ENCODE measurements at places on chromosomes 16 and 17.

DNA sequence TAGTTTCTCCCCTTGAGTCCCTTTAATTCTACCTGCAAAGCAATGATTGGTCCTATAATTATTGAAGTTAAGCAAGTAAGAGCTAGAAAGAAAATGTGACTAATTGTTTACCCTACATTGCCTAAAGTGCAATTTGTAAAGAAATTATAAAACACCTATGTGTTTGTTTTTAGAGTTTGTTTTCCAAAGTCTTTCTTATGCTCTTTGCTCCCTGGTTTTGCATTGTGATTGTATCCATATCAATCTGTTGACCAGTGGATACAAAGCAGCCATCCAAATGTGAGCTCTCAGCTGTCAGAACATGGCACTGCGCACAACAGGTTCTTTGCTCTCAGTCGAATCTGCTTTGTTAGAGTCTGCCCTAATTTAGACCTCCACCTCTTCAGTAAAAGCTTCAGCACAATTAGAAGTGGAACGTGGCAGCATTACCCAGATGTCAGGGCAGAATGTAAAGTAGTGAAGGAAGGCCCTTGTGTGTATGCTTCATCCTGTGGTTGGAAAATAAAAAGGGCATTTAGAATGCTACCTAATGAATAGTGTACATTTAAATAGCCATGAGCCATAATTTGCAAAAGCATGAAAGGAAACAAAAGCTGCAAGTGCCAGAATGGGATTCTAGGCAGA, 70.5 kb downstream of the AATF start:
- DNase-seq = no peak

GRCh38 chr17:75680431-75680830, 13.3 kb downstream of the SAP30BP start:
- no peak for DNase-seq

GRCh38 chr16:78116946-78117345, 17.5 kb downstream of the WWOX start:
- DNase-seq = no peak

GRCh38 chr16:29107299-29107698, 122.4 kb downstream of the LAT start:
- no peak for DNase-seq

DNA sequence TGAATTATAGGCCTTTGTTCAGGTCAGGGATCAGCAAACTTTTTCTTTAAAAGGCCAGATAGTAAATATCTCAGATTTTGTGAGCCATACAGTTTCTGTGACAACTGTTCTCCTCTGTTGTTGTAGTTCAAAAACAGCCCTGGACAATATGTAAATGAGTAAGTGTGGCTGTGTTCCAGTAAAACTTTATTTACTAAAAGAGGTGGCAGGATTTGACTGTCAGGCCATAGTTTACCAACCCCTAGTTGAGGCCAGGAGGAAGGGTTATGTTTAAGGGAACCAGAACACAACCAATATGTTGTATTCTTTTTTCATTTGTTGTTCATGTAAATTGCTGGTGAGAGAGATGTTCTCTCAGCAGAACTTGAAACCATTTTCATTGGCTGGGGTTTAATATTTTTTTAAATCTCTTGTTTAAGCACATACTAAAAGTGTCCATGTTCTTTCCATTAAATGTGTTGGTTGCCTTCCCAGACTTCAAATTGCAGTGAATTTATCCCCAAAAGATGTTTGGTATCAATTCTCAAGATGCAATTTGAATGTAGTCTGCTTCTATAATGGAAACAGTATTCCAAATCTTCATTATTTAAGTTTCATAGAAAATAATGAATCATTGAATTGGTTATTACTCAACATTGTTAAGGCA, 260.3 kb downstream of the FTO start:
- DNase-seq = no peak

DNA sequence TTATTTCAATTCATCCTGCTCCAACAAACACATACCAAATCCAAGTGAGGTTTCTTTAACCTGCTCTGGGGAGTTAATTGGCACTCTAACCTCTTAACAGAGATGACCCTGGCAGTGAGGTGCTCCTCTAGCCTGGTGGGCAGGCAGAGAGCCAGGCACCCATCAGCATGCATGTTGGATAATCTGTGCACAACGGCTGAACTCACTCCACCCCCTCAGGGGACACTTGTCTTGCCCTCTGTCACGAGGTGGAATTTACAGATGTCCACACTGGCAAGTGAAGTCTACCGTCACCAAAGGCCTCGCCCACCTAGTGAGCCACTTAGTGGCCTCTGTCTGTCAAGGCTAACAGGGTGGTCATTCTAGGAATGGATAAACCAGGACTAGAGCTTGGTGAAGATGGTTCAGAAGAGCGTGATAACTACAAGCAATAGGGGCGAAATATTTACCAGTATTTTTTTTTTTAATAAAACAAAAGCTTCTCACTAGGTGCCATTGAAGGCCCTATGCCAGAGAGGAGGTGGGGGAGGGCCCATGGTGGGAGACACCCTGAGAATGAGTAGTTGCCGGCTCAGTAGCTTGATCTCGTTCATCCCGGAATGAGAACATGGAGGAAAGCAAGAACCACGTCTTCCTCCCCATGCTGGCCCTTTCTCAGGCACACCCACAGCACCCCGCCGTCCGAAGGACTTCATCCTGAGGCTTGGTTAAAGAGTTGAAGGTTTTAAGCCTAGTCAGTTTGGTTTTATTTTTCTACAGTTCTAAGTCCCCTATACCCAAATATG, 25.2 kb downstream of the PLD6 start:
- DNase-seq = no peak

DNA sequence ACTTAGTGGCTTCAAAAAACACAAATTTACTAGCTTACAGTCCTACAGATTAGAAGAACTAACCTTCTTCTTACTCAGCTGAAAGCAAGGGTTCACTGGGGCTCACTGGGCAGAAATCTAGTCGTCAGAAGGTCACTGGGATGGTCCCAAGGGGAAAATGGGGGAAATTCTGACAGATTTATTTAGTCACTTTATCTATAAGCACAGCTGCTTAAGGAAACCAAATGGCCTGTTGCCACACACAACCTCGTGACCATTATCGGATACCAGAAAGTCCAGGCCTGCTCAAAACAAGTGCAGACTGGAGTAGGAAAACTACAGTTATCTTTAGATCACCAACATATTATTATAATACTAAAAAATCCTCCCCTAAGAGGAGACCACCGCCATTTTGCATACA, 374.6 kb upstream of the ASIC2 start:
- no peak for DNase-seq

DNA sequence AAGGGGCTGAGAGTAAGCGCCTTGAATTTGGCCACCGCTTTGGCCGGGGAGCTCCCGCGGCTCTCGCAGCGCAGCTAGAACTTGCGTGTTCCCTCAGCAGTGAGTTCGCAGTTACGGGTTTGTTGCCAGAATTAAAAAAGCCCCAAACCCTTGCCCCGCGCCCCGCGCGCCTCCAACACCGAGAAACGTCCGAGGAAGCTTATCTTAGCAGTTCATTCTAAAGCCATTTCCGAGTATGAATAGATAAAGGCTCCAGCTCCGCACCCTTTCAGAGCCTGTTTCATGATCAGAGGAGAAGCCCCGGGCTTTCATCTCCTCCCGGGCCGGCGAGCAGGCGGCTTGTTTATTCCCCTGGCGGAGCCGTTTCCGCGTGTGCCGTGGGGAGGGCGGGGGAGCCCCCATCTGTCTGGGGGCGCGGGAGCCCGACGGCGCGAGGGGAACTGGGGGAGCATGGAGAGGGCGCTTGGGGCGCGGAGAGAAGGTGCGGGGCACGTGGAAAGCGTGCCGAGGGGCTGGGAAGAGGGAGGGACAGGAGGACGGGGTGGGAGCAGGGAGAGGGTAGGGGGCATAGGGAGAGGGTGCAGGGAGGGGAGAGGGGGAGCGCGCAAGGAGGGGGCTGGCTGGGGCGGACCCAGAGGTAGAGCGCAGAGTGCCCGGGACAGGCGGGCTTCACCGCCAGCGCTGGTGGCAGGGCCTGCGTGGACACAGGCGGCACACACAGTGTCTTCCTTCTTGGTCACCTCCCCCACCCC, 9.9 kb downstream of the TBX4 start:
- DNase-seq = no peak

DNA sequence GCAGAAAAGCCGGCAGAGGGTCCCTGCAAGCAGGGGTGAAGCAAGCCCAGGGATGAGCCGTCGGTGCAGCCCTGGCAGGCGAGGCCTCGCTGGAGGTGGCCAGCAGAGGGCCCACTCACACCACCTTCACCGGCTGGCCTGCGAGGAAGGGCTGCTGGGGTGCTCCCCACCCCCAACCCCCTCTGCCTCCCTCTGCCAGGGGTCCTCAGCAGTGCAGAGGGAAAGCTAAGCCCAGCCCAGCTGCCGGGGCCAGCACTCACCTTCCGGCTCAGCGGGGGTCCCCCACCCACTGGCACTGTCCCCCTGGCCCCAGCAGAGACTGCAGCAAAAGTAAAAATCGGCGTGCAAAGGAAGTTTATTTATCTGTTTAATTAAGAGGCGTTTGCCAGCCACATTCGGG, 113.4 kb downstream of the ENGASE start:
- DNase-seq = no peak

DNA sequence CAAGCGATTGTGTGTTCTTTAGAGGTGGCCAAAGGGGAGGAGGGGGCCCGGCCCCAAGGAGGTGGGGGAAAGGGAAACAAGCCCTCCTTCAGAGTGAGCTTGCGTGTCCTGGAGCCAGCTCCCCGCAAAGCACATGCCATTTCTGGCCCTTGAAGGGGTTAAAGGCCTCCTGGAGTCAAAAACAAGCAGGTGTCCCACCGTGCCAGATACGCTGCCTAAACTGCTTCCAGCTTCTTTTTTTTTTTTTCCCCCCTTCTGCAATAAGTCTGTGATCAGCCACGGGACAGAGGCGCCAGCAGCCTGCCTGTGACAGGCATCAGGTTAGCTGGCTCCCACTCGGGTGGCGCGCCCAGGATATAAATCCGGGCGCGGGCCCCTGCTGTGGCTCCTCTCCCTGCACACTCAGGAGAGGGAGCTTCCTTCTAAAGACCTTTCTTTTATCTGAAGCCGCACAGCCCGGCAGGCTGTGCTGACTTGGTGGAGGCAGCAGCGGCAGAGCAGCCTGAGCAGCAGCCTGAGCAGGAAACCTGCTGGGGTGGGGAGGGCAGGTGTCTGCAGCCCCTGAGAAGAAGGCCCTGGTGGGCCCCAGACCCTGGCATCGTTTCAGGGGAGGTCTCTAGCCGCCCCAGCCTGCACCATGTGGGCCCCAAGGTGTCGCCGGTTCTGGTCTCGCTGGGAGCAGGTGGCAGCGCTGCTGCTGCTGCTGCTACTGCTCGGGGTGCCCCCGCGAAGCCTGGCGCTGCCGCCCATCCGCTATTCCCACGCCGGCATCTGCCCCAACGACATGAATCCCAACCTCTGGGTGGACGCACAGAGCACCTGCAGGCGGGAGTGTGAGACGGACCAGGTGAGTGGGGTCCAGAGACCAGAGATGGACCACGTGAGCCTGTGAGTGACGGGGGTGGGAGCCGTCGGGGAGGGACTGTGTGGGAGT, at the start of gene WFIKKN2:
Gene WFIKKN2, plus strand, starts transcription at position 286 of the 934 bp plus-strand sequence. Its CDS starts 352 bp downstream, at position 638.
- DNase-seq = no peak

GRCh38 chr16:51321251-51321650, 170.2 kb upstream of the SALL1 start:
- no peak for DNase-seq

DNA sequence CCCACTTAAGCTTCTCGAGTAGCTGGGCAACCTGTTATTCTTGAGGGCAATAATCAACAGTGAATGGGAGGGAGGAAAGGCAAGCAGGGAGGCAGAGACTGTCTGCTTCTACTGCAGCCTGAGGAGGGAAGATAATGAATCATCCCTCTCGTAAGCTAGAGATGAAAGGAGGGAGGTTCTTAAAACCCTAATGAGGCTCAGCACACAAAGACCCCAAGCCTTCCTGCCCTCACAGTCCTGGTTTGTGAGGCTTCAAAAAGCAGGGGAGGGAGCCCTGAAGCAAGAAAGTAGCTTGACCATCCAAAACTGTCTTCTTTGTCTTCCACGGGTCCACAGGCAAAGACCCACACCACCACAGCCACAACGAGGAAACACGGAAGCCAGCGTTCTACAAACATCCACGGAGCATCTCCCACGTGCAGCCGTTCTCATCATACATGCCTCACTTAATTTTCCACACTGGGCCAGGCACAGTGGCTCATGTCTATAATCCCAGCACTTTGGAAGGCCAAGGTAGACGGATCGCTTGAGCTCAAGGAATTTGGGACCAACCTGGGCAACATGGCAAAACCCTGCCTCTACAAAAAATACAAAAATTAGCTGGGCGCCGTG, 1.8 kb downstream of the PIK3R5 start:
- no peak for DNase-seq

GRCh38 chr17:77153999-77154586, 13.3 kb downstream of the SEC14L1 start:
- DNase-seq = no peak

- DNase-seq = no peak
Measured at GRCh38 chr16:11603331-11603750, 16.6 kb upstream of the LITAF start.

- DNase-seq = peak; percentile 38
Measured at GRCh38 chr16:3235856-3236669, 1.1 kb upstream of the ZNF200 start.

DNA sequence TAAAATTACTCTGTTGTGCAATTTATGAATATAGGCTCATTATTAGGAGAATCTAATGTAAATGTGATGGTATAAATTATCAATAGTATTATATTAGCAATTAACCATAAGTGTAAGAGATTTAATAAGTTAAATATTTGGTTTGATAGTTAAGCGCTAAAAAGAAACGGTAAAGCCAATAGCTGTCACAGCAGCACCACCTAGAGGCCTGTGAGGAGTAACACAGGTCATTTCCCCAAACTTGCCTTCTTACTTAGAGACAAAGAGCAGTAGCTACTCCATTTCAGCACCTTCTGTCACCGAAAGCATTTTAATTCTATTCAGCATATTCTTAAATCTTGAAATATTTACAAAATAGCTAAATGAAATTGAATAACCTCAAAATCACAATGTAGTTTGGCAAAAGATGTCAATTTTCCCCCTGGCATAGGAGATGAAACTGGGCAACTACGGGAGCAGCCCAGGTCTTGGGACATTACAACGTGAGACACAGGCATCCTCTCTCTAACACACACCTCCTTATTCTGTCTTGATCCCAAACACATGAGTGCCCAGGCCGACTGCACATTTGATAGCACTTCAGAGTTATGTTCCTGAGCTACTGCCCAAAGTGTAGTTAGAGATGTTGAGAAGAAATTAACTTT, 14.3 kb upstream of the DYNLRB2 start:
- DNase-seq = peak; percentile 30

DNA sequence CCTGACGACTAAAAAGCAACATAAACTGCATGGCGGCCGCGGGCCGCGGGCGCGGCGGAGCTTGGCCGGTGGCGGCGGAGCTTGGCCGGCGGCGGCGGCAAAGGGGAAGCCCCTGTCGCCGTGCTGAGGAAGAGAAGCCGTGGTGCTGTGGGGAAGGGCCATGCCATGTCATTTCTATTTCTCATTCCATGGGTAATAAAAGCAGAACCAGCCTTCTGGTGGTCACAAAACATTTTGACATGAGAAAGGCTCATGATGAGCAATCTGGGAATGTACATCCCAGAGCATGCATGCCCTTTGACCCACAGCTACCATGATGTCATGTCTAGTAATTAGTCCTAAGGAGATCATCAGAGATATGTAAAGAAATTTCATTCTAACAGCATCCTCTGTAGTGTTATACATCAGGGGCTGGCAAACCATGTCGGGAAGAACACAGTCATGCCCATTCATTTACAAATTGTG, 23.9 kb upstream of the HEATR6 start:
- peak; percentile 18 for DNase-seq
